Stimulated activated memory B cell treated with anti-CD40 and anti-IgM and Interleukin-4, amounts not matched to agents 10 μg/mL and 1 μg/mL and 100 μg/mL, for 72 hours (primary cell): ENCODE measurements at places on chromosomes 4 and X.

DNA sequence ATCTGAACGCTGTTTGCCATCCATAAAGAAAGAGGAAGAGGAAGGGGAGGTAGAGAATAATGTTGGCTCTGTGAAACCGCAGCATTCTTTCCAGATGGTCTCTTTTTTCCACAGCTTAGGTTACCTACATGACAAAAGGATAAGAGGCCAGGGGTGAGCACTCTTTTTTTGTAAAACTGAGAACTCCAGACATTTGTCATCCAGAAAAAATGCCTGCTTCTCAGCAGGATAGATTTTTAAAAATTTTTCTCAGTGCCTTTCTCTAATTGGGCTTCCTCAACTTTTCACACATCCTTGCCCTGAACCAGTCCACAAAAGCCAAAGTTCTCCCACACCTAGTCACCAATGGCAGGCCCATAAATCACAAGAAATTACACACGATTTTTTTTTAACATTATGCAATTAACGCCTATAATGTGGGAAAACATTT, 158.1 kb upstream of the TENM3 start:
- ATAC-seq = no peak

GRCh38 chr4:112552668-112553067, 36.7 kb upstream of the NEUROG2 start:
- ATAC-seq = no peak

- ATAC-seq = no peak
These were observed 312.5 kb upstream of the ANXA10 start for GRCh38 chr4:167779864-167780263.

DNA sequence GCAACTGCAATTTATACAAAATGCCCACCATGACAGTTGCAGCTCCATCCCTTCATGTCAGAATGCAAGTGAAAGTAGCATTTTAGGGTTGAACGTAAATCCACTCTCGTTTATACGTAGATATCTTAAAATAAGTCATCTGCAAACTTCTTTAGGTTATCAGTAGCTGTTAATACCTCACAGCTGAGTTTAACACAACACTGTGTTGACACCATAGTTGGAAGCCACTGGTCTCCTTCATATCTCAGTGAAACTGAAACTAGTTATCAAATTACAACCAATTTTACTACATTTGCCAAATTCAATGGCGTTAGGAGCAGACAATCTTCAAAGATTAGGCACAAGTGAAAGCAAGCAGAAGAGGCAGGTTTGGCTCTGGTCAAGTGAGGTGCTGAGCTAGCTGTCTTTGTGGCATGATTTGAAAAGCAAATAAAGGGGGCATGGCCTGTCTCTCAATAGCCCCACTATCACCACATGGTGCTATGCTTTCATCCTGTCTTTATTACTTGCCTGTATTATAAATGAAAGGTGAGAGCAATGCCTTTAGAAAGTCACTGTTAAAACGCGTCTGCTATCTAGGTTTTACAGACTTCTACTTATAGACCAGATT, 12.3 kb downstream of the PPP3CA start:
- no peak for ATAC-seq

- ATAC-seq = no peak
These were observed 214.6 kb upstream of the PSAPL1 start for GRCh38 chr4:7649411-7649740.

DNA sequence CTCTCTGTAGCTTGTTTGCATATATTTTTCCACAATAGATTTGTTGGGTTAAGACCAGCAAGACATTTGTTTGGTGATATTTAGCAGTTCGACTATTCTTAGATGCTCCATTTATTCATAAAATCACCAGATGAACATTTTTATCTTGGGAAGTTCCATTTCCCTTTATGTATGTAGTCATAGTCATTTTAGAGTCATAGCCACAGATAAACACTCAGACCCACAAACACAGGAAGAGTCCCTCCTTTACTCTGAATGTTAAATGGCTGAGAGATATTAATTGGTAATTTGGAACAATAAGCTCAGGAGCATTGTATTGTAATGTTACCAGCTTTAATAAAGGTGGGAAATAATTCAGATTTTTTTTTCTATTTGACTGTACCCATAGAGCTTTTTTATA, 1608.7 kb downstream of the STIM2 start:
- ATAC-seq = no peak

- no peak for ATAC-seq
These were observed 19.1 kb downstream of the SLAIN2 start for GRCh38 chr4:48360285-48361011.

DNA sequence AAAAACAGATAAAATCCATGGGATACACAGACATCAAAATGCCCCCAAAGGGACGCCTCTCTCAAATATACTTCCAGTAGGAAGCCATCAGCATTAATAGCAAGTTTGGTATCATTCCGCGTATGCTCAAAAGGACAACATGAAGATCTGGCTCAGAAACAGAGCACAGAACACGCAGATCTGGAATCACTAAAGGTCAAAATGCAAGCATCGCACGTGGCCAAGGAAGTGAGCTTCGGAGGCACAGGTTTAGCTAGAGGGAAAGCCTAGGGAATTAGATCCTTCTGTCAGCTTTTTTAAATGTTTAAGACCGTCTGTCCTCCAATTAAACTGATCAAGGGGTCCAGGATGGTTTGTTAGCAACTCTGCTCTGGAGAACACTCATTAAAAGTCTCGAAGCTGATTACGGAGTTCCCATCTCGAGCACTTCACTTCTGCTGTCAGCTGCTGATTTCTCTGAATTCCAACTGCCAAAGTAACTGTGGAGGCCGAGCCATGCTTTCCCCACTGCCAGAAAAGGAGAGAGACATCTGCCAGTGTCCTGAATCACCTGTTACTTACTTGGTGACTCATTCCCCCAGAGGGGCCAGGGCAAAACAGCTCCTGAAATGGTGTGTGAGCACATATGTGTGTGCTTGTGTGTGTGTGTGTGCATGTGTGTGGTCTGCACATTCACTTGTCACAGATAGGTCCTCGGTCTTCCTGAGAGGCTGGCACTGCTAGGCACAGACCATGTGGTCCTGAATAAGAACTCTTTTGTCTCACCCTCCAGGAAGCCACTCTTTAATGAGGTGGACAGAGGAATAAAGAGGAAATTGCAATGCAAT, 177.7 kb upstream of the PPARGC1A start:
- ATAC-seq = no peak

GRCh38 chrX:13090339-13091110, 46.1 kb upstream of the FAM9C start:
- ATAC-seq = no peak
